ENCODE measurements at places on chromosomes 12 and 14.

DNA sequence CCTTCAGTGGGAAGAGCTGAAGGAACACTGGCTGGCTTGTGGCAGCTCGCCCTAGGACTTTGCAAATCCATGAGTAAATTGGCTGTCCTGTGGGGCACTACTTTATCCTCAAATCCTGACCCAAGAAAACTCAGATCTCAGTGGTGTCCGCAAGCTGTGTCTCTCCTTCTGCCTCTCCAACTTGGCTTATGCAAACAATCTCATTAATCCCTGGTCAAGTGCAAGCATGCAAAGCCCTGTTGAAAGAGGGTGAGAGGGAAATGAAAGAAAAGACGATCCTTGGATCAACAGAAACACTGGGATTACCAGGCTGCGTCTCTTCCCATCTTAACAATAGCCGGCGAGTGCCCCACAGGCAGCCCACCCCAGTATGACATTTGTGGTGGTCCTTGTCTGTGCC lies 901.6 kb downstream of the BCL11B start:
- DNase-seq: no peak

DNA sequence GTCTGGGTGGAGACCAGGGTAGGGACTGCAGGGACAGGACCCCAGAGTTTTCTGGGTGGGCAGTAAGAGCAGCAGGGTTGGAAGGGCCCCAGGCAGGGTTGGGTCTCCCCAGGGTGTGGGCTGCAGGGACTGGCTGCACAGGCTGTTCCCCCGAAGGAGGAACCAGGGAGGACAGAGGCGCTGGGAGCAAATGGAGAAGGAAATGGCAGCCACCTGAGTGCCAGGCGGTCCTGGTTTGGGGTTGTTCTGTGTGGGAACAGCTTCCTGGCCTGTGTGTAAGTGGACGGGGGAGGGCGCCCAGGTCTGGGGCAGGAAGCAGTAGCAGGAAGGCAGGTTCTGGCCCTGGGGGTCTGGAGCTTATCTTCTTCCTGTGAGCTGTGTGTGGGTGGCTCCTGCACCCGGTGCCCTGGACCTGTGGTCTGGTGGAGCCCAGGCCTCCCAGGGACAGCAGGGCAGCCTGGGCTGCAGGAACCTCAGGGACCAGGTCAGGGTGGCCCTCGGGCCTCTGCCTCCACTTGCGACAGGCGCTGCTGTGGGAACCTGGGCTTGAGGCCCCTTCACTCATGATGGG lies 372.8 kb downstream of the TMEM121 start:
- DNase-seq: no peak

DNA sequence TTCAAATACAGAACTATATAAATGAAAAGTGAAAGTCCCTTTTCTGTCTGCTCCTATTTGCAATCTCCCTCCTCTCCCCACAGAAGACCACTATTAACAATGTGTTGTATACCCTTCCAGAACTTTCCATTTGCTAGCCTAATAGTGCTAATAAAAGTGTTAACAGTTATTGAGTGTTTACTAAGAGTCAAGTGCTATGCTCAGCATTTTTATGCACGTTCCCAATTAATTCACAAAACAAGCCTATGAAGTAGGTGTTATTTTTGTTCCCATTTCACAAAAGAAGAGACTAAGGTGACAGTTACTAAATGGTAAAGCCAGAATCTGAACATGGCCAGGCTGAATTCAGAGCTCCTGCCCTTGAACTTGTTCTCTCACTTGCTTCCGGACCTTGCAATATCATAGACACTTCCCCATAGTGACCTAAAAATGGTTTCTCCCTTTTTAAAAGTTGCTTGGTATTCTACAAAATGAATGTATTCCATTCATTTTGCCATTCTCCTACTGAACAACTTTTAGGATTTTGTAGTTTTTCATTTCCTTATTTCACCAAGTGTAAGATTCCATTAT lies 1.6 kb upstream of the PRKAB1 start:
- DNase-seq: no peak

GRCh38 chr12:119940897-119941296 lies 48.1 kb upstream of the BICDL1 start:
- DNase-seq: no peak

- no peak for DNase-seq
Observed at GRCh38 chr14:56193347-56193746, 75.1 kb downstream of the PELI2 start.

DNA sequence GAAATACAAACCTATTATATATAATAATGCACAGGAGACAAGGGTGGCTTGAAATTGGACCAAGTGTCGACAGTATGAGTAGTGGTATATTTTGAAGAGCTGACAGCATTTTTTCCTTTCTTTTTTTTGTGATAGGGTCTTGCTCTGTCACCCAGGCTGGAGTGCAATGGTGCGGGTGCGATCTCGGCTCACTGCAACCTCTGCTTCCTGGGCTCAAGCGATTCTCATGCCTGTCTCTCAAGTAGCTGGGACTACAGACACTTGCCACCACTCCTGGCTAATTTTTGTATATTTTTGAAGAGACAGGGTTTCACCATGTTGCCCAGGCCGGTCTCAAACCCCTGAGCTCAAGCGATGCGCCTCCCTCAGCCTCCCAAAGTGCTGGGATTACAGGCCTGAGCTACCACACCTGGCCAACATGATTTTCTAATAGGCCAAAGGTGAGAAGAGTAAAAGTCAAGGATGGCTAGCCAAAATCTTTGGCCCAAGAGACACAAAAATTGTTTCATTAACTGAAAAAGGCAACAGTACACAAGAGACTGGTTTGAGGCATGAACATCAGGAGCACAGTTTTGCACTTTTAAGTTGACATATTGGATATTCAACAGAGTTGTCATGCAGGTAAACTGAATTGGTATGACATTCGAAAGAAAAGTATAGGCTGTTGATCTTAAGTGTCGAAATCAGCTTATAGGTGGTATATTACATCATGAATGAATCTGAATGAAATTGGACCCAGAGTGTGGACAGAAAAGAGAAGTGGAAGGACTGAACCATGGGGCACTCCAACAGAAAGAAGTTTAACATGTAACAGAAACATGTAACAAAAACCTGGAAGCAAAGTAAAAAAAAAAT lies 12.5 kb downstream of the HNRNPC start:
- no peak for DNase-seq

- DNase-seq: no peak
Observed at GRCh38 chr12:51913071-51914033, 6.0 kb downstream of the ACVRL1 start.
